ENCODE measurements at places on chromosomes 12 and 14.
A peak's percentile ranks its signal among the peaks of the same experiment; 100 is the strongest.

DNA sequence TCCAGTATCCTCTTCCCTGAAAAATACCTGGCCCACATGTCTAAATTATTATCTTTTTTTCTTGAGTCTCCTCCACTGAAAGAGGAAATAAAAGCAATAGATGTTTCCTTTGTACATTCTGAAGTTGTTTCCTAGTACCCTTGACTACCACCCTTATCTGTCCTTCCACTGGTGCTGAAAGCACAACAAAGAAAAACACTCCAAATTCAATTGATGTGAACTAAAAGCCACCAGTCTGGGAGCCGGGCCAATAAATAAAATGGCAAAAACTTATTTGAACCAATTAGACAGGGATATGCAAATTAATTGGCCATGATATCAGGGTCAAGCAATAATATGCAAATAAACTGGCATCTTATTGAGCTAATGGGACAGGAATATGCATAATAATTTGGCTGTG lies 330.5 kb downstream of the PAWR start:
- DNase-seq, result no peak

DNA sequence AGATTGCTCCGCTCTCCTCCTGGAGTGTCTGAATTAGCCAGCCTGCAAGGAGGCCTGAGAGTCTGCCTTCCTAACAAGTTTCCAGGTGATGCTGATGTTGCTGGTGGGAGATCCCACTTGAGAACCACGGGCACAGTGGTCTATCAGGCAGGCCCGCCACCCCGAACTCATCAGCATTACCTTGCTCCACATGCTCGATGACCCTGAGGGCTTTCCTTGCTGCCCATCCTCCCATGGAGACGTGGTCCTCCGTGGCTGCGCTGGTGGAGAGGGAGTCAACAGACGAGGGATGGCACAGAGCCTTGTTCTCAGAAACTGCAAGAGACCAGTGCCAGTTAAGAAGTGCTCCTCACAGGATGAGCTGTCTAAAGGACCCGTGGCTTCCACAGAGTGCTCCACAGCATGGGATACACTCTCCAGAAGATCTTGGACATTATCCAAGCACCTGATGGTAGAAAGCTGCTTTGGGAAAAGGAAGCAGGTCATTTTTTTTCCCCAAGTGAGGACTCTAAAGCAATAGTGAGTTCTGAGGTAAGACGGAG lies 18.3 kb downstream of the HAL start:
- no peak for DNase-seq

GRCh38 chr14:102772781-102773570 lies 4.3 kb upstream of the TRAF3 start:
- DNase-seq, result no peak

- no peak for DNase-seq
Observed at GRCh38 chr14:53651096-53651740, 305.4 kb downstream of the BMP4 start.

DNA sequence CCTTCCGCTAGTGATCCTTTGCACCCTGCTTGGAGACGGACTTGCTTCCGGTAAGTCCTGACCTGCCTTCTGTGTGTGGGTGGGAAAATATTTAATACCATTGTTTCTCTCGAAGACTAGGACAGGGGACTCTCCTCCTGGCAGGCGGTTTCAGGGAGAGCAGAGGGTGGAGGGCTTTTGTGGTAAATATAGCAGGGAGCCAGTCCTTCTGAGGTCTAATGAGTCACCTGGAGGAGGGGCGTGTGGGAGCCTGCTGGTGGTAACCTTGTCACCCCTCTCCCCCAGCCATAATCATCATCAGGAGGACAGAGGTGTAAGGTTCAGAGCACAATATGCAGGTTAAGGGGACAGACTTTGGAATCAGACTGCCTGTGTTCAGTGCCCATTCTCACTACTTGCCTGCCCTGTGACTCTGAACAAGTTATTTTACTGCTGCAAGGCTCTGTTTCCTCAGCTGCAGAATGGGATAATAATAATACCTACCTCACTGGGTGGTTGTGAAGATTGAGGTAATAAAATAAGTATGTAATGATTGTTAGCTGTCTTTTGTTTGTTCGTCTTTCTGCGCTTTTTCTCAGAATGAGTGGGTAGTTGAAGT lies 47.4 kb downstream of the SUSD6 start:
- DNase-seq, result no peak

DNA sequence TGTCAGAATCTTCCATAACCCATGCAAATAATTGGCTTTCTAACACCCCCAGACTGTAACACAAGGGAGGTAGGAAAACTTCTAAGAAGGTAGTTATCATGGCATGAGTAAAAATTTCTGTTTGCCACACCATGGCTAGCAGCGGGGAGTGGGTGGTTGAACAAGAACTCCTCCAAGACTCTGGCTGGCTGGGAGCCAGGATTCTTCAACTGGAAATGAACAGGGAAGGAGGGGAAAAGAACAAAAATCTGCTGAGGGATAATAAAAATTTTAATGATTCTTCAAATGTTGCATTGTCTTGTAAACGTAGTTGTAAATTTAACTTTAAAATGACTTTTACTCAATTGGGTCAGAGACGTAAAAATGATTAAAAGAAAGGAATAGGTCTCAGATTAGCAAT lies 78.9 kb downstream of the AKAP6 start:
- DNase-seq, result no peak

GRCh38 chr14:78292003-78292402 lies 121.8 kb downstream of the NRXN3 start:
- no peak for DNase-seq

DNA sequence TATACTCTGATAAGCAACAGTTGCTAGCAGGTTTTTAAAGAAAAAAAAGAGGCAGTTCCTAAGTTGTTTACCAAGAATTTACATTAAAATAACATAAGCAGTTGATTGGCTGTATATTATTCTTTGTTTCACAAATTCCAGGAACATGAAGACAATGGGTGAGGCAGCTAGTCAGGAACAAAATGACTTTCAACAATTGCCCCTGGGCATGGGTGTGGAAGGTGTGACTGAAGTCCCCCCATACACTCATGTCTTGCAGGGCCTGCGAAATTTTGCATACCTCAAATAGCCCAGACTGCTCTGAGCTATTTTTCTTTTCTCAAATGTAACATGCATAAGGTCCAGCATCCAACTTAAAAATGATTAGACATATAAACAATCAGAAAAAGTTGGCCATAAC lies 267.2 kb upstream of the DIO3 start:
- no peak for DNase-seq

DNA sequence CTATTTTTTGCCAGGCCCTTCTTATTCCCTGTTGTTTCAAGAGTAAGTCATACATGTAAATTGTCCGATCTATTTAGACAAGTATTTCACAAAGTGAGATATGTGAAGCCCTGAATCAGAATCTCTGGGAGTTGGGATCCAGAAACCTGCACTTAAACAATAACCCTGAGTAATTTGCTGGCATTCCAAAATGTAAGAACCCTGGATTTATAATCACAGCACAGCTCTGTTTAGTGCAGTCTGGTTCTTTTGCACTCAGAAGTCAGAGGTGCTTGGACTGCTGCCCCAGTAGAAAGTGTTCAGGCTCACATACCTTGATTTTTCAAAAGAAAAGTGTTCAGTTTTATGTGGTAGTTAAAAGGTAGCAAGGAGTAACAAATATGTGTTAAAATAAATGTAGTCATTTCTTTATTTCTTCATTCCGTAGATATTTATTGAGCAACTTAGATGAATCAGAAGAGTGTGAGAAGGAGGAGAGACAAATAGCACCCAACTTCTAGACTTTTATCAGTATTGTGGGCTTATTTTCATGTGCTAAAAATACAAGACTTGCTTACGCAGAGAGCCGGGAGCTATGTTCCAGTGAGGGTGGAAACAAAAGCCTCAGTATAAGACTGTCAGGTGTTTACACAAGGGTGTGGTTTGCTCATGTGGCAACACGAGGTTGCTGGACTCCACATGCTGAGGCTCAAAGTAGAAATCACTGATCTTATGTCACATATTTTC lies 70.1 kb downstream of the SYNE2 start:
- DNase-seq, result no peak

GRCh38 chr12:100075598-100075997 lies 67.1 kb downstream of the BLTP3B start:
- DNase-seq, result no peak

DNA sequence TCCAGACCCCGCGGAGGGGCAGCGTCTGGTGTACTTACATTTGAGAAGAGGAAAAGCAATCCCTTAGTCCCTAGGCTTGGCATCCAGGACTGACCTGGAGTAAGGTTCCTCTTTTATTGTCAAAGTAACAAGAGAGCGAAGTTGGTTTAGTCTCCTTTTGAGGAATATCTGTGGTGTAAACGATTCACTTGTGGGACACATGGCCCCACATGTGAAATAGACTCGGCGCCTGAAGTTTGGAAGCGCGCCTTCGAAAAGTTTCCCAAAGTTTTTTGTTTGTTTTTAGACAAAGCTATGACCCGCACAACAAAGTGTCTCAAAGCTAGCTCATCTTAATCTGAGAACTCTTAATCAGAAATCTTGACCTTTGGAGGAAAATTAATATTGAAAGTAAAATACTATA lies 744 bp downstream of the STYX start:
- DNase-seq, result peak; percentile 36

- no peak for DNase-seq
Observed at GRCh38 chr14:90276646-90277367, 20.5 kb downstream of the PSMC1 start.

DNA sequence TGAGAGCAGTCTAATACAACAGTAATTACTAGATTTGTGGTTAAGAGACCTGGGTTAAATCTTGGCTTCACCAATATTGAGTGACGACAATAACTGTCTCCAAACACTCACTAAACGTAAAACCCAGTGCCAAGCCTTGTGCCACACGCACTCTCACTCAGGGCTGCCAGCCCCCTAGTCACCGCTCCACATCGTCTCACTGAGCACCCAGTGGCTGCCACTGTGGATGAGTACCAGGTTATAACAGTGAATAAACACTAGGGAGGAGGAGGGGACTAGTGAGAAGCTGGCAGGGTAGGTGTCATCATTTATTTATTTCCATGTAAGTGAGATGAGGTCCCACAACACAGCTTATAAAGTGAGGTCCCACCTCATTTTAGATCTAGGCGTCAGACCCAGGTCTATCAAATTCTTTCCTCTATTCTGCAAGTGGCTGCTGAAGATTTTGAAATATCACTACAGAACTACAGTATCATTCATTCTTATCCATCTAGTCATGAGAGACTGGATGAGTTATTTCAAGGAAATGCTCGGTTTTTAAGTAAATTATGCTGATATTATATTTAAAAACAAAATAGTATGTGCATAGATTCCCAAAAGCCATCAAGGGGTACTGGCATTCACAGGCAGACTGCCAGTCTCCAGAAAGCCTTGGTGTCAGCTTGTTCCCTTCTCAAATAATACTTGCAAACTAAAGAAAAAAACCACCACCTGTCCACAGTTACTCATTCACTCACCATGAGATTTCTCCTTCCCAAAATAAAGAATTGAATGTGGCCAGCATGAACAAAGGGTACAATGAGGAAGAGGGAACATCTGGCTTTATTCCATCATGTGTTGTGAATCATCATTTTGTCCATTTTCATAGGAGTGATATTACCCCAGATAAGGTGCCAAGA lies 84.0 kb downstream of the PTPN21 start:
- DNase-seq, result no peak

DNA sequence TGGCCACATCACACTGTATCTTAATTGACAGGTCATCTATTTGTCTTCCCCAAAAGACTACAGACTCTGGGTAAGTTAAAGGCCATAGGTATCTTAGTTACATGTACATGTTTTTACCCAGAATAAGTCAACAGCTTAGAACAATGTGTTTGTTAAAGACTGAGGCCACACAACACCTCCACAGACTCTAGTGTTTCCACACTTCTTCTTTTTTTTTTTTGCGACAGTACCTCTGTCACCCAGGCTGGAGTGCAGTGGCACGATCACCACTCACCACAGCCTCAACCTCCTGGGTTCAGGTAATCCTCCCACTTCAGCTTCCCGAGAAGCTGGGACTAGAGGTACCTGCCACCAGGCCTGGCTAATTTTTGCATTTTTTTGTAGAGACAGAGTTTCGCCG lies 1.3 kb downstream of the GPN3 start:
- no peak for DNase-seq

DNA sequence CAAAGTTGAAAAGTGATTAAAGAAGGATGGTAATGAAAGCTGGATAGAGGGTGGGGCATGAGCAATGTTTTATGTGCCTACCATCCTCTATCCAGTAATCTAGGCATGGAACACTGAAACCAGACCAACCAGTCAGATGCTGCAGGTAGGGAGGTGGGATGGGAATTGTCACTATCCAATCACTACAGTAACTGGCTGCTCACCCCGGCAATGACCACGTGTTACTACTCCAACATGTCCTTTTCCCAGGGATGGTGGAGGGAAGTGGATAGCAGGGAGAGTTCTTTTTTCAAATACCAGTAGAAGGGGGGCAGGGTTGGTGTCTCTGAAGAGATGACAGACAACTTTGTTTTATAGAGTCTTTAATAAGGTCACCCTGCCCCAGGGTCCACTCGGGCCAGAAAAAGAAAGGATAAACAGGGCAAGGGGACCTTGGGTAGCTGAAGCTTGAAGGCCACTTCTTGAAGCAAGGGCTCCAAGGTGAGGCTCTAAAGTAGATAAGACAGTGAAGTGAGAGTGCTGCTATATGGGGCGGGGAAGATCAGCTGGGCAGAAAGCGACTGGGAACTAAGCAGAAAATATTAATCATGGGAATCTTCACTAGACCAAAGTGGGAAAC lies 14.7 kb upstream of the CDH24 start:
- no peak for DNase-seq

DNA sequence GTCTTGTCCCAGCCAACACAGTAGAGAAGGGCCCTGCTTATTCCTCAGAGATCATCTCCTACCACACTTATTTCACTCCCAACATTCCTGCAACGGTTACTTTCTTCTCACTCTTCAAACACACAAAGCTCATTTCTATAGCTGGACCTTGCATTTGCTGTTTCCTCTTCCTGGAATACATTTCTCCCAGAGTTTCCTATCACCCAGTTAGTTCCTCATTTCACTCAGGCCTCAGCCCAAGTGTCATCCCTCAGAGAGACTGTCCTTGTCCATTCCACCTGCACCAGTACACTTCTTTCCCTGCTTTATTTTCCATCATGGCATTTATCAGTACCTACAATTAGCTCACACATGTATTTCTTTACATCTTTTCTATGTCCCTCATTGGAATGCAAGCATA lies 14.7 kb upstream of the STK38L start:
- DNase-seq, result no peak

DNA sequence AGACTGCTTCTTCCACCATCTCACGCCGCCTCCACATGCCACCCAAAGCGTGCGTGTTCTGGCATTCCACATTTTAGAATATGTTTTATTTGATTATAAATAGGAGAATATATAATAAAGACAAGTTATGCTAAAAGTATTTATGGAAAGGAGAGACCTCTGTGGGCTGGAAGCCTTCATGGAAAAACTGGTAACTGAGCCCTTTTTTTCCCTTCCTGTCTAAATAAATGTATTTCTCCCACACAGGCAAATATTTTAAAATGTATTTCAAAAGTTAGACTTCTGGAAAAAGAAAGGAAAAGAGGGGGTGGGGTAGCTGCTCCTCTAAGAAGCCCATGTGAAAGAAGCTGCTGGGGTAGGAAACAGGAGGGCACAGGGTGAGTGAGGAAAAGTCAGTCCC lies 16.1 kb upstream of the NR4A1 start:
- DNase-seq, result no peak

DNA sequence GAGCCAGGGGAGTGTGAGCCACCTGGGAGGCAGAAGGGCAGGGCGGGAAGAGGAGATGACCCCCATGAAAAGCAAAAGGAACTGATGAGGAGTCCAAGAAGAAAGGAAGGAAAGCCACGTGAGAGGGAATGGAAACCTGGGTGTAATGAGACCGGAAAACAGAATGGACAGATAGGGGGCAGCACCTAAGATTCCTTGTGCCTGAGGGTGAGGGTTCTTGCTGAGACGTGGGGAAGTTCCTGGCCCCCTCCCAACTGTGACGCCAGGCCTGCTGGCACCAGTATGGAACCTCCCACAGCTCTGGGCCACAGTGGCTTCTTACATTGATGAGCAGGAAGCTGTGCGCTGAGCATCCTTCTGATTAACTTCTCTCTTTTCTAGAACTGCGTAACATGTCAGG lies 30.8 kb downstream of the TTC7B start:
- peak; percentile 86 for DNase-seq

Measured in CD14-positive monocyte (primary cell).